Myocyte (in vitro differentiated cells): ENCODE measurements at places on chromosomes 2 and 18. TPM values are rescaled to one million over a fixed set of nuclear protein-coding genes. Genes with fewer than 3 reads are reported as not detected.

DNA sequence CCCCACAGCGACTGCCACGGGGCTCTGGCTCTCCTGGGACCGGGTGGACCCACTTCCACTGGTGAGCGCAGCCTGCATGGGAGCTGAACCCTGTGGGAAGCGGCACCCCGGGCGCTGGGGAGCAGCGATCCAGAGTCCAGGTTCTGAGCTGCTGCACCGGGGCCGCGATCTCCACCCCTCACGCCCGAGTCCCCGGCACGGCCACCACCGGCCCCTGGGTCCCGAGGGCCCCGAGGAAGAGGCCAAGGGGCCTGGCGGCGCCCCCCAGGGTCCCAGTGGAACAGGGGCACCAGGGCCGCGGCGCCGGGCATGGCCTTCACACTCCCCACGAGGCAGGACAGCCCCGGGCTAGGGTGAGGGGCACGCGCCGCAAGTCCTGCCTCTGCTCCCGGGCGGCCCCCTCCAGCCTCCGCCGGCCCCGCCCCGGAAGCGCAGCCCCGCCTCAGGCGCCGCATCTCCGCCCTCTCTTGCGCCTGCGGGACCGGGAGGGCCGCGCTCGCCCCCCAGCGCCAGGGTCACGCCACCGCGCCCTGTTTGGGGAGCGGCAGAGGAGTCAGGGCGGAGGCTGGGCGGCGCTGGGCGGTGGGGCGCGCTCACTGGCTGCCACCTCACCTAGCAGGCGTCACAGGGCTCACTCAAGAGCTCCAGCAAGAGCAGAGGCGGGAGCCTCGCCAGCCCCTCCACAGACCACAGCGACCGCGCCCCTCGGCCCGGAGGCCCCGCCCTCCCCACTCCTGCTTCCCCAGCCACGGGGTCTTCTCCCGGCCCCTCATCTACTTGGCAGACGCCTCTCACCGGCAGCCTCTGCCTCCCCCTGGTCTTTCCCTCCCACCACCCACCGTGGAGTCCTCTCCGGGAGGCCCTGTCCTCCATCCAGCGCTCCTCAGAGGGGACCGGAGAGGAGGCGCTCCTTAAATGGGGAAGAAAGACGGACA is 26.8 kb downstream of the THAP4 start:
- peak; percentile 75 for DNase-seq

DNA sequence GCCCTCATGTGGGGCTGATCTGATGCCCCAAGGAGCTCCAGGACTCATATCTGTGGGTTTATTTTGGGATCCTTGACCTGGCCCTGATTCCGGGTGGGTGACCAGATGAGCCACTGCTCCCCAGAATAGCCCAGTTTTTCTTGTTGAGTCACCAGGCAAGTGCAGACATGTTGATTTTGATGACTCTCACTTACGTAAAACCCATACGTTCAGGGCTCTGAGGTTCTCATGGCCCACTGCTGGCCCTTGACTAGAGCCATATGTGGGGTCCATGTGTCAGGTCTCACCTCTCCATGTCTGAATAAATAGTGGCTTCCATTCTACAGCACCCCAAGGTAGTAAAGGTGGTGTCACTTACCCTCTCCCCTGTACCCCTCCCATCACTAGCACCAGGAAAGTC is 41.9 kb downstream of the CDC42EP3 start:
- DNase-seq = peak; percentile 96

The DRC1 gene
- total RNA-seq = 0.21 TPM in 1 of 2 replicates, not detected in the other

The LYPD6 gene
- 2.4 and 3.4 TPM in 2 replicates for total RNA-seq

GRCh38 chr2:230327418-230328154 is 593 bp downstream of the SP140L start:
- peak; percentile 22 for DNase-seq

- peak; percentile 49 for DNase-seq
These were observed 25.4 kb upstream of the ST3GAL5 start for GRCh38 chr2:85913884-85914881.

DNA sequence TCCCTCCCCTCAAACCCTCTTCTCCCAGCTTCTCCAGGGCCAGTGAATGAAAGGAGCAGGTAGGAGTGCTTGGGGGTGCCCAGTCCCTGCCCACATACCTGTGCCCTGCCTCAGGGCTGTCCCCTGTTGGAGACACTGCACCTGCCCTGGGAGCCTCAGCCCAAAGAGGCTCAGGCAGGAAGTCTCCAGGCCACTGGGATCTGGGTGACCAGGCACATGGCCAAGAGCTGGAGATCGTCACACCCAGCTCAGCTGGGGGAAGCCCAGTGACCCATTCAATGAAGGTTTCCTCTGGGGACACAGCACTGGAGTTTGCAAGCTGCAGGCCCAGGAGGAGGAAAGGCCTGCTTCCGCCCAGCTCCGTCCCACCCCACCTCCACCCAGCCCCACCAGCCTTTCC is 156.4 kb downstream of the ZFP36L2 start:
- no peak for DNase-seq

The ALKAL2 gene
- total RNA-seq = not detected in 2 replicates

The ARHGEF4 gene
- total RNA-seq = 0.86 and 1.1 TPM in 2 replicates

DNA sequence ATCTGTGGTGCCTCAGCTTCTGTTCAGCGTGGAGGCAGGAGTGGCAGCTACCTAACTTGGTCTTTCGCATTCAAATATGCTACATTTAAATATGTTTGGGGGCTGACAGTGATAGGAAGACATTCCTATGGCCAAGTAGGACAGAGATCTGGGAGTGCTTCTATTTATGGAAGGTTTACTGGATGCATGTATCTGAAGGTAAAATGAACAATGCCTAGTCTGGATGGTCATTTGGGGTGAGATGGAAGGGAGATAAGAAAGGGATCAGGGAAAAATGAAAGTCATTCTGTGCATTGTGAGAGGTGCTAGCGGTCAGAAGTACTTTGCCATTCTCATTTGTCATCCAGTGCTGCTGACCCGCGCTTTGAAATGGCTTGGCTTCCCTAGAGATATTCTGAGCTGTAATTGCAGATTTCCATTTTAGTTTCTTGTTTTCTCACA is 300.9 kb upstream of the FBXO11 start:
- DNase-seq = no peak

The ST6GAL2 gene
- not detected in 2 replicates for total RNA-seq

The GNAL gene
- total RNA-seq = 0.36 and 1.2 TPM in 2 replicates

GRCh38 chr2:184367211-184367610 is 231.1 kb upstream of the ZNF804A start:
- DNase-seq = no peak

GRCh38 chr18:13483316-13484270 is 242.8 kb downstream of the FAM210A start:
- no peak for DNase-seq

DNA sequence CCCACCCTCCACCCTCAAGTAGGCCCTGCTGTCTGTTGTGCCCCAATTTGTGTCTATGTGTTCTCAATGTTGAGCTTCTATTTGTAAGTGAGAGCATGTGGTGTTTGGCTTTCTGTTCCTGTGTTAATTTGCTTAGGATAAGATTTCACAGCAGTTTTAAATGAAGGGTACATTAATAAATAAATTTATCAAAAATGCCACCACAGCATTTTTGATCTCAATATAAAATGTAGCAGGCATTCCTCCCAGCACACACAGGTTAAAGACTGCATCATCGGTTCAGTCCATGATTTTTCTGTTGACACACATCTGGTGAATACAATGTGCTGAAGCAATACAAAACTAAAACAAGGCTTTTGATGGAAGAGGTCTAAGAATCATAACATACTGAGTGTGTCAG is 412.0 kb upstream of the LYPD1 start:
- no peak for DNase-seq

GRCh38 chr18:28485210-28485801 is 308.4 kb upstream of the CDH2 start:
- no peak for DNase-seq

- no peak for DNase-seq
These were observed 114.1 kb downstream of the BCL11A start for GRCh38 chr2:60439219-60439974.

The CHRNA1 gene
- 1,841 and 1,867 TPM in 2 replicates for total RNA-seq

DNA sequence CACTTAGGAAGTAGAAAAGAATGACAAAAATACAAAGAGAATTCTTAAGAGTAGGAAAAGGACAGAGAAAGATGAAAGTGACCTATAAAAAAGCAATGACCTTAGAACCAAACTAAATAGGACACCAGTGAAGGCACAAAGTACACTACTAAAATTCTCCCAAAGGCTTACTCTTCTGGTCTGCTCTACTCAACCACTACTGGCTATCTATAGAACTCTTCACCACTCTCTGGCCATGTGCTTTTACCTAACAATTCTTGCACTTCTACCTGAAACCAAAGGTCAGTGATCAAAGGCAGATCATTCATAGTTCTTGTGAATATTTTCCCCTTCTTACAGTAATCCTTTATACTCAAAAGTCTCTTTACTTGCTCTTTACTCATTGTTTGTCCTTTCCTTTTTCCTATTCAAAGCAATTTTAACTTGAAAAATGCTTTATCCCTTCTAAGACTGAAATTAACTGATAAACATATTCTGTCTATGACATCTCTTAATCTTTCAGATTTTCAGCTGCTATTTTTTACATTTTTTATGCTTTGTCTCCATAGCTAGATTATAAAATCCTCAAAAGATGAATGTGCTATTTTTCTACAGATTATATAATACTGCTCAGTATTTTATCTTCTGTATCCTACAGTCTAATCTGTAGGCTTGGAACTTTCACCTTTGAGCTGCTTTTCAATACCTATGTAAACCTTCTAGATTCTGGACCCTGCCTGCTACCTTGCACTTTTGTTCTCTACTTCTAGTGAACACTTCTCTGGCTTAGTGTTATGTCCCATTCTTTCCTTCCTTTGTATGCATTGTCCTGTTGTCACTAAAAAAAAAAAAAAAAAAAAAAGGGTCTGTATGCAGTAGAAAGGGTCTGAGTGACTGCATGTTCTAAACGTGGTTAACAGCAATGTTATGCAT is 64.6 kb downstream of the NCKAP1 start:
- no peak for DNase-seq

The PJVK gene
- 4.9 and 5.4 TPM in 2 replicates for total RNA-seq

GRCh38 chr2:164810843-164811242 is 30.8 kb downstream of the COBLL1 start:
- DNase-seq = no peak

- DNase-seq = no peak
These were observed 174.7 kb downstream of the DNER start for GRCh38 chr2:229539628-229540027.

The KANSL1L gene
- 19.6 and 32.1 TPM in 2 replicates for total RNA-seq

The ERMN gene
- 0.62 and 0.78 TPM in 2 replicates for total RNA-seq

DNA sequence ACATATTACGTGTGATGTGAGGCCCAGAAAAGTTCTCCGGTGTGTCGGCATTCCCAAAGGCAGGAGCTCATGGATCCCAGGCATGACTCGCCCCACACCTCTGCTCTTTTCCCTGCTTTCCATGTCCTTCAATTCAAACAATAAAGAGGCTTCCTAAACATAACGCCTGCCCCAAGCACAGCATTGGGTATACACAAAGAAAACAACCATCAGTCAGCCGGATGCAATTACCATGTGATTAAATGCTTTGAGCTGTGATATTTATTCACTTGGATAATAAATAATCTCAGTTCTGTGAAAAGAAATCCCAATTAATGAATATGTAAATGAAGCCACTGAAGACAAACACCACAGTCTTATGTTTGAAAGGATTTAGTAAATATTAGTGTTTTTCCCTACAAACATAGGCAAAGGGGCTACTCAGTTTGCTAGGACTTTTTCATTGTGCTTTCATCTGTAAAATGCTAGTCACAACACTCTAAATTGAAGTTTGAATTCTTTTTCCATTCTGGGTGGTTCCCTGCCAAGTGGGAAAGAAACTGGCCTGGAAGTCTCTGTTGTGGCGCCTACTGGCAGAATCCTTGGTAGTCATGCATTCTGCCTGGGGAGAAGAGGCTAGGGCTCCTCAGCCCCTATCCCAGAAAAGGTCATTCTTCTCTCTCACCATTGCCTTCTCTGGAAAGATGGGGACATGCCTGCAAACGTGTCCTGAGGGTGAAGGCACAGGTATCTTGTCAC is 144.7 kb downstream of the COL6A3 start:
- DNase-seq = no peak

- no peak for DNase-seq
These were observed 158.9 kb upstream of the MEIS1 start for GRCh38 chr2:66275984-66276383.

GRCh38 chr18:7579918-7580542 is 12.9 kb downstream of the PTPRM start:
- no peak for DNase-seq

DNA sequence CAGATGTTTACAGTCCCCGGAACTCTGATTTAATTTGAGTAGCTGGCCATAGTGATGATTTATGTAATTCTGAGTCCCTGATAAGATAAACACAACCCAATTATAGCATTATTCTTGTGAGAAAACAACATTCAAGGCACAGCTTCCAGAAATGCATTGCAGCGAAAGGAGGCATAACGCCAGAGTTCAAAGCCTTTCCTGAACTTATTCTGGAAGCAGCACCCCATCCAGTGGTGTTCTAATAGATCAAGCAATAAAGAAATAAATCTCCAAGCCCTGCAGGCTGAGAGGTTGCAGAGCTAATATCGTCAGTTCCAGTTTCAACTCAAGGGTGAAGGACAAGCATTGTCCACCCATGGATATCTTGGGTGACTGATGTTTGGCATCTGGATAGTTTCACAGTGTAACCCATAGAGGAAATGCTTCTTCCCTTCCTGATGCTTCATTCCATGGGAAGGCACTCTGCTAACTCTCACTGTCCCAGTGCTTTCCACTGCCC is 18.8 kb downstream of the CDH2 start:
- no peak for DNase-seq
